ENCODE measurements at places on chromosomes 13 and 19. TPM values are rescaled to one million over a fixed set of nuclear protein-coding genes. Genes with fewer than 3 reads are reported as not detected.
A peak's percentile ranks its signal among the peaks of the same experiment; 100 is the strongest.

RXFP2 gene
- total RNA-seq: not detected

LGALS14 gene
- 4.3 TPM for total RNA-seq

THSD1 gene
- total RNA-seq: 0.48 TPM

KCTD15 gene
- 7.3 TPM for total RNA-seq

SUGP1 gene
- 69.9 TPM for total RNA-seq

COX6B2 gene
- 7.4 TPM for total RNA-seq

GRCh38 chr19:2034729-2035589 is 16.1 kb downstream of the MKNK2 start:
- peak; percentile 84 for DNase-seq

GRCh38 chr13:19817510-19818158 is 34.9 kb upstream of the PSPC1 start:
- DNase-seq: no peak

DNA sequence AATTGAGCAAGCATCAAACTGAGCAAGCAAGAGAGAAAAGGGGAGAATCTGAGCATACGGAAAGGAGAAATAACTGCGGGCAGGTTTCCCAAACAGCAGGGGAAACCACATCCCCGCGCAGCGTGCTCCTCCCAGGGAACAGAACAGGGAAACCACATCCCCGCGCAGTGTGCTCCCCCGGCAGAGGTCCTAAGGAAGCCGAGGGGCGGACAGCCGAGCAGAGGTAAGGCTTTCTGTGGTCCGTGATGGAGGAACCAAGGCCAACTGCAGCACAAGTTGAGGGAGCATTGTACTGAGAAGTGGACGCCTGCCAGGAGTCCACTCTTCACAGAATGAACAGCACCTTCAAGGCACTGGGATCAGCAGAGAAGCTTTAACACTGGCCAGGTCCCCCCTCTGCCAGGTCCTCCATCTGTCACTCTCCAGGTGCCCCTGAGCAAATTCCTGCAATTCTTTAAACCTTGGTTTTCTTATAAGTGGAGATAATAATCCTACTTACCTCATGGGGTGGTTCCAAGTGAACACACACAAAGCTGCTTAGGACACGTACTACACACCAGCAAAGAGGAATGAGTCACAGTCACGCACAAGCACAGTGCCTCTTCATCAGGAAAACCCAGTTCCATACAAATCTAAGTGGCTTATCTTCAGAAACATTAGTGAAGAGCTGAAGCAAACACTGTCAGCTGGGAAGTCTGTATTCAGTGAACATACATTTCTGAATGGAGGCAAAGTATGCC is 23.0 kb upstream of the LAMP1 start:
- DNase-seq: no peak

DNA sequence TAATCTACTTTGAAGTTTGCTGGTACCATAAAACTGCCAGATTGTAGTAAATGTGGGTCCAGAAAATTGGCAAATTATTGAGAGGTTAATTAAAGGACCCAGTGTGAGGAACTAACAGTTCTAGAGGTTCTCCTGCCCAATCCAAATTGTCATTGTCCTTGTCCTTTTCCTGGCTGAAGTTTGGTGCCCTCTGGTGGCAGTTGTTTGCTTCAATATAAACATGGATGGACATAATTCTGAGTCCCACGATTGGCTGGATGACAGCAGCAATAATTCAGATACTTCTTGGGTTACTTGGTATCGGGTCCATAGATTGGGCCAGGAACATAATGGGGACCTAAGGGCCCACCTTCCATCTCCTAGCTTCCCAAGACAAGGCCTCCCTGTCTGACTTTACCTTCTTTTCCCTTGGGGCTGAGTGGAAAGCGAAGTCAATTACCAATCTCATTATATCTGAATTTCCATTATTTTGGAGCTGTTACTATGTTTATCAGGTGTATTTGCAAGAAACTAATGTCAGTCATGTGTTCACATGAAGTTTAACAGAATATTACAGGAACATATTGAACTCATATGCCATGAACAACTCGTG is 33.8 kb upstream of the GARRE1 start:
- DNase-seq: peak; percentile 63

DNA sequence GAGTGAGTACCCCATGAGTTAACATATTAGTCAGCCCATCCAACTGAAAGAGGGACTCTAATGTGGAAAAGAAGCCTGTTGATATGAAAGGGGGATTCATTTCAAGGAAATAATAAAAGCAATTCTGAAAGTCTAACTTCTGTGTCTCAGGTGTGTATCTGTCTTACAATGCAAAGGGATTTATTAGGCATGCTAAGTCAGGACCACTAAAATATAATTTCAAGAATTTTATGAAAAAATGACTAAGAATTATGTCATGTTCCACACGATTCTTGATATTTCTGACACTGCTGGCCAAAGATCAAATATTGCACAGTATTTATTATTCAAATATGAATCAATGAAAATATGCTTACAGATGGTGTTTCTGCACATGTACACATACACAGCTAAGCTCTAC is 130.8 kb downstream of the KLF12 start:
- no peak for DNase-seq

GRCh38 chr13:32354040-32354439 is 38.7 kb downstream of the BRCA2 start:
- no peak for DNase-seq

DNA sequence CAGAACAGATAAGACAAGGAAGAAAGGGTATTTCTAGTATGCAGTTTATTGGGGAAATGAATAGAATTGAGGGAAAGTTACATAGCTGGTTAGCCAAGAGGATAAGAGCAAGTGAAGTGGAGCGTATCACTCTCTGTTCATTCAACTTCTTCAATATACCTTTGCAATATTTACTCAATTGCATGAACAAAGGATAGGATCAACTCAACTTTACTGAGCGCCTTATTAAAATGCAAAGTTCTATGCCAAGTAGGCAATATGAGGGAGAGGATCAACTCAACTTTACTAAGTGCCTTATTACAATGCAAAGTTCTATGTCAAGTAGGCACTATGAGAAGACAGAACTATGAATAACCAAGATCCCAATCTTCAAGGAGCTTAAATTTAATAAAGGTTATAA is 43.9 kb downstream of the ZC3H13 start:
- no peak for DNase-seq

GRCh38 chr19:2736550-2737190 is 3.1 kb downstream of the SLC39A3 start:
- no peak for DNase-seq

DNA sequence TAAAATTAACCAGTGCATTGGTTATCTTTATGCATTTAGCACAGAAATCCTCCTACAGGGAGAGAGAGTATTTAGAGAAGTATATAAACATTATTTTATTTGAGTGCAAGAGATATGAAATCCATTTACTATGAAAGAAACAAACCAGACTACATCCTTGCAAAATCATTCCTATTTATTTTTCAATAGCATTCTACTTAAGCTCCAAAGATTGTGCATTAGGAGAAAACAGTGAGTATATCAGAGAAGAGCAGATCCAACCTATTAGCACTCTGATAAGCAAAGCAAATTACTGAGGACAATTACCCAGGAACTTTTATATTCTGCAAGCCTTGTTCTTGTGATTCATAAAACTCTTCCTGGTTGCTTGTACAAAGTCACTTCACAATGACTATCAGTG is 256.1 kb downstream of the FGF14 start:
- DNase-seq: no peak

- DNase-seq: no peak
These were observed 10.6 kb downstream of the PKN1 start for GRCh38 chr19:14443632-14444216.

Measured in activated T-cell treated with anti-CD3 and anti-CD28 coated beads, Interleukin-2, amount 50 U/mL, for 72 hours (primary cell).